RKO (cell line): ENCODE measurements at places on chromosomes 7 and 10.

DNA sequence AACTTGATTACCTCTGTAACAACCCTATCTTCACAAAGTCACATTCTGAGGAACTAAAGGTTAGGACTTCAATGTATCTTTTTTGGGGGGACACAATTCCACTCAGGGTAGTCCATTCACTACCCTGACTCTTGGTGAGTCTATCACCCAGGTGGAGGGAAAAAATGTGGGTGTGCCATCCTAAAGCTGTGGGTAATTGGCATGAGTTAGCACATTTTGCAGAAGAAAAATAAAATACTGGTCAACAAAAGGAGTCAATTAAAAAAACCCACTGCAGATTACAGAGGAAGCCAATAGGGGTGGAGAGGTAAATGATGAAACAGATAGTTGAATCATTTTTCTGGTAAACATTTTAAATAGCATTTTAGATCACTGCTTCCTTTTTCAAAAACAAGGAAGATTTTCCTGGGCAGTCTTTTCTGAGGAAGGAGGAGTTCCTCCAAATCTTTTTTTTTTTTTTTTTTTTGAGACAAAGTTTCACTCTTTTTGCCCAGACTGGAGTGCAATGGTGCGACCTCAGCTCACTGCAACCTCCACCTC lies 5.1 kb upstream of the BLVRA start:
- no peak for DNase-seq

- DNase-seq: peak; percentile 65
Measured at GRCh38 chr7:151759591-151760042, 117.3 kb downstream of the PRKAG2 start.

GRCh38 chr10:24168258-24169170 lies 40.4 kb upstream of the KIAA1217 start:
- DNase-seq: no peak

GRCh38 chr7:24466168-24466768 lies 107.0 kb upstream of the PALS2 start:
- no peak for DNase-seq
